ENCODE measurements at places on chromosomes 7 and 10. TPM values are rescaled to one million over a fixed set of nuclear protein-coding genes. Genes with fewer than 3 reads are reported as not detected.

LDB3 gene
- not detected for total RNA-seq

CRHR2 gene
- not detected for total RNA-seq

MRLN gene
- total RNA-seq, result not detected

BLNK gene
- not detected for total RNA-seq

MBL2 gene
- total RNA-seq, result not detected

SUPV3L1 gene
- total RNA-seq, result 26.3 TPM

NPM3 gene
- total RNA-seq, result 236 TPM

STEAP1 gene
- 59.0 TPM for total RNA-seq

WNT8B gene
- total RNA-seq, result not detected

GPNMB gene
- 1.7 TPM for total RNA-seq

INTS1 gene
- 29.2 TPM for total RNA-seq

FEZF1 gene
- not detected for total RNA-seq

ECD gene
- 33.4 TPM for total RNA-seq

ARMH3 gene
- 5.8 TPM for total RNA-seq

VIPR2 gene
- not detected for total RNA-seq

ZNF727 gene
- total RNA-seq, result not detected

FAM25C gene
- total RNA-seq, result not detected

ANKRD2 gene
- total RNA-seq, result 2.1 TPM

DIP2C gene
- total RNA-seq, result 7.1 TPM

AGR2 gene
- total RNA-seq, result not detected

OR6B1 gene
- not detected for total RNA-seq

INTS15 gene
- 9.1 TPM for total RNA-seq

ABCB1 gene
- total RNA-seq, result 4.1 TPM

GDF10 gene
- under 0.01 TPM for total RNA-seq

SHH gene
- total RNA-seq, result not detected

CDC14C gene
- total RNA-seq, result not detected

PON1 gene
- total RNA-seq, result not detected

ASIC3 gene
- total RNA-seq, result not detected

SLC13A1 gene
- not detected for total RNA-seq

NEBL gene
- 1.7 TPM for total RNA-seq

GTF2IRD2 gene
- 3.8 TPM for total RNA-seq

ING3 gene
- total RNA-seq, result 17.2 TPM

SPDYE8 gene
- total RNA-seq, result not detected

PTF1A gene
- not detected for total RNA-seq

SLC29A4 gene
- 2.6 TPM for total RNA-seq

FOXP2 gene
- total RNA-seq, result 0.65 TPM

GIMAP6 gene
- 115 TPM for total RNA-seq

TMEM270 gene
- not detected for total RNA-seq

CYP2C19 gene
- not detected for total RNA-seq

FUOM gene
- total RNA-seq, result 21.3 TPM

CUBN gene
- total RNA-seq, result 4.9 TPM

CPSF4 gene
- total RNA-seq, result 30.4 TPM

TRIM4 gene
- total RNA-seq, result 16.3 TPM

GRID2IP gene
- not detected for total RNA-seq

DUS4L gene
- 7.1 TPM for total RNA-seq

CHST3 gene
- 8.4 TPM for total RNA-seq

POM121 gene
- 3.9 TPM for total RNA-seq

LEP gene
- not detected for total RNA-seq

CFAP58 gene
- 0.65 TPM for total RNA-seq

PARD3 gene
- 39.3 TPM for total RNA-seq

ALOX5 gene
- total RNA-seq, result 0.15 TPM

AKR1B15 gene
- total RNA-seq, result not detected

INPP5F gene
- total RNA-seq, result 46.4 TPM

ASAH2B gene
- 1.1 TPM for total RNA-seq

Measured in epithelial cell of umbilical artery (primary cell).